ENCODE measurements at places on chromosomes 1 and 21.
A peak's percentile ranks its signal among the peaks of the same experiment; 100 is the strongest.

DNA sequence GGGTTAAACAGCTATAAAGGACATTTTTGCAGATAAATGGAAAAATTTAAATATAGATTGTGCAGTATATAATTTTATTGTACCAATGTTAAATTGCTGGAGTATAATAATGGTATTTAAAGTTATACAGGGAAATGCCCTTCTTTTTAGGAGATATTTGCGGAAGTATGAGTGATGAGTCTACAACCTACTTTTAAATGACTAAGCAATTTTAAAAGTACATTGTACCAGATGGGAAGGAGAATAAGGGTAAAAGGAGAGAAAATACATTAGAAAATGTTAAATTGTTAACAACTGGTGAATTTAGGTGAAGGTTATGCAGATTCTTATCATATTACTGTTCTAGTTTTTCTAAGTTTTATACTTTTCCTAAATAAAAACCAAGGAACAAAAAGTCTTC, 91.8 kb downstream of the ZZZ3 start:
- no peak for DNase-seq

GRCh38 chr21:26070822-26071425, 99.6 kb downstream of the APP start:
- DNase-seq: no peak

DNA sequence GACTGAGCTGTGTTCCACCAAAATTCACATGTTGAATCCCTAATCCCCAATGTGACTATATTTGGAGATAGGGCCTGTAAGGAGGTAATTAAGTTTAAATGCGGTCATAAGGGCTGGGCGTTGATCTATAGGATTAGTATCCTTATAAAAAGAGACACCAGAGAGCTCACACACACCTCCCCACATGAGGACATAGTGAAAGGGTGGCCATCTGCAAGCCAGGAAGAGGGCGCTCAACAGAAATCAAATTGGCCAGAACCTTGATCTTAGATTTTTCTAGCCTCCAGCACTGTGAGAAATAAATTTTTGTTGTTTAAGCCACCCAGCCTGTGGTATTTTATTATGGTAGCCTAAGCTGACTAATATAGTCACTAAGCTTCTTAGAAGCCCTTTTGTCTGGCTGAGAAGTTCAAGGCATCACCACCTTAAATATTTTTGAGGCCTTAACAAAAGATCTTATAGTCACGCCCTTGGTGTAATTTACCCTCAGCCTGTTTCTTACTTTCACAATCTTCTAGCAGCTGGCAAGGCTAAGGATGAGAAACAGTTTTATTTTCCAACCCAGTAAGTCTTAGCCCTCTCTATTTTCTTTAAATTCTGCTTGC, 28.8 kb downstream of the GORAB start:
- no peak for DNase-seq

- peak; percentile 93 for DNase-seq
These were observed 49.4 kb downstream of the TENT5C start for GRCh38 chr1:117655220-117655577.

DNA sequence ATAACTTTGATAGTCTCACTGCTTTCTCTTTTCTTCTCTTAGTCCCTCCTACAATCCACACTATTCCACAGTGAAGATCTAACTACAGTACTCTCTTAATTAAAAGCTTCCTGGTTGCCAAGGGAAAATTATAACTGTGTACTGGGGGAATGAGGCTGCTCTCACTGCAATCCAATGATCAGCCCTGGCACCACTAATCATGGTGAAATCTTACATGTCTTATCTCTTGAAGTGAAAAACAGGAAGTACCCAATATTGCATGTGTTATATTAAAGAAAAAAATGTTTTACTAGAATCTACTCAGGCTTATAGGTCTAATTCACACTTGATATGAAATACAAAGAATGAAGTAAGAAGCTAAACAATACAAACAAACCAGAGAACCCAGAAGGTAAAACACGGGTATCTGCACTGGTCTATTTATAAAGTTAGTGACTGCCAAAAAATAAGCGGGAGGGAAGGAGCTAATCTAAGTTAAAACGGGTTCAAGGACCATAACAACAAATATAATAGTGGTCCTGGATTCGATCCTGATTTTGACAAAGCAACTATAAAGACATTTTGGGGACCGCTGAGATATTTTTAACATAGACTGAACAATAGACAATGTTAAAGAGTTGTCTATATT, 57.5 kb downstream of the RGS2 start:
- DNase-seq: no peak

- no peak for DNase-seq
These were observed 2.5 kb upstream of the TRIM63 start for GRCh38 chr1:26069941-26070295.

- no peak for DNase-seq
These were observed 28.1 kb downstream of the ADARB1 start for GRCh38 chr21:45102391-45102932.

DNA sequence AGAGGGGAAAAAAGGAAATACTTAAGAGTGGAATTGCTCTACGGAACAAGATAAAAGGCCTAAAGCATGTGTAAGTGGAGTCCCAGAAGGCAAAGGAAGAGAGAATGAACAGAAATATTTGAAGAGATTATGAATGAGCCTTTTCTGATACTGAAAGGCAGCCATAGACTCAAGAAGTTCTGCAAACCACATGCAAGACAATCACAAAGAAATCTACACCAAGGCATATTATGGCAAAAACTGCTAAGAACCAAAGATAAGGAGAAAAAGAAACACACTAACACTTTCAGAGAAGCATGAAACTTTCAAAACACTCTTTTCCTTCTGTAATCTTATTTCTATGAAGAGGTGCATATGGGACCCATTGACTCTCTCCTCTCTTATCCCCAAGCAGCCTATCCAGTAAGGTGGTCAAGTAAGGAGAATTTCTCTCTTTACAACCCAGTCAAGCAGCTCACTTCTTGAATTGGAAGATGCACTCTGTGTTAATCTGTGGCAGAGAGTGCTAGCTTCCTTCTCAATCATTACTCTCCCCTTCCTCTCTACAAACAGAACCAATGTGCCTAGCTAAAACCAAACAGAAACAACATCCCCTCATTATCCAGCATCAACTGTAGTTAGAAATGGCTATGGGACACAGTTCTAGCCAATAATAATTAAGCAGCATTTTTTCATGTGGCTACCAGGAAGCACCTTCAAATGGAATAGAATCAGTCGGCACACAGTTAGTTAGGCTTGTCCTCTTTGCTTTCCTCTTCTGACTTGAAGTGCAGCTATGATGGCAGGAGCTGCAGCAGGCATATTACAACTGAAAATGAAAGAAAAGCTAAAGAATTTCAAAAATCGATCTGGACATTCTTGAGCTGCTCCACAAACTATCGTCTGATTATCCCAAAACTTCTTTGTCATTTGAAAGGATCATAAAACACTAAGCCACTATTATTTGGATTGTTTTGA, 25.9 kb downstream of the KRTAP19-8 start:
- DNase-seq: no peak

DNA sequence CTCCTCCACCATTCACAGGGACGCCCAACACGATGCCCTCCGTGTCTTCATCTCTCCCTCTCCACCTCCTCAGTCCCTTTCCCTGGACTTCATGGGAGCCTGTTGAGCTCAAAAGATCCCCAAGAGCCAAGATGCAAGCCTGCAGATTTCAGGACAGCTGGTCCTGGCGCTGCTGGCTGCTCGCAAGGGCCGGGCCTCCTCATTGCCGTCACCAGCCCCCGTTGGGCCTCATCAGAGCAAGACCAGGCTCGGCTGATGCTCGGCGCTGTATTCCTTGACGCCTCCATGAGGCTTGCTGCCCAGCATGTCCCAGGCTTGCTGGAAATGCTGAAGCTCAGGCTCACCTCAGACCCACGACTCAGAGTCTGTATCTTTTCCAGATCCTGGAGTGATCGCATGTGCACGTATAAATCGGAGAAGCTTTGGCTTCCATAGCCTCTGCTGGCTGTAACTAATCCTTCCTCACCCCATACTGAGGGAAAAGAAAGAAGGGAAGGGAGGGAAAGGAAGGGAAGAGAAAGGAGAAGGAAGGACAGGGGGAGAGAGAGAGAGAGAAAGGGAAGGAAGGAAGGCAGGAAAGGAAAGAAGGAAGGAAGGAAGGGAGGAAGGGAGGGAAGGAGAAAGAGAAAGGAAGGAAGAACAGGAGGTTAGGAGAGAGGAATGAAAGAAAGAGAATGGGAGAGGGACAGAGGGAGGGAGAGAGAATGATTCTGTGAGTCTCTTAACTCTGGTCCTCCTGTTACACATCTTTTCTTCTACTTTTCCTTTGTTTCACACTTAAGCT, 94.6 kb downstream of the KCNJ15 start:
- no peak for DNase-seq

- DNase-seq: no peak
These were observed 38.8 kb upstream of the EPHA8 start for GRCh38 chr1:22524481-22524880.

- no peak for DNase-seq
These were observed 7.0 kb downstream of the SH3BP5L start for GRCh38 chr1:248818505-248819374.

DNA sequence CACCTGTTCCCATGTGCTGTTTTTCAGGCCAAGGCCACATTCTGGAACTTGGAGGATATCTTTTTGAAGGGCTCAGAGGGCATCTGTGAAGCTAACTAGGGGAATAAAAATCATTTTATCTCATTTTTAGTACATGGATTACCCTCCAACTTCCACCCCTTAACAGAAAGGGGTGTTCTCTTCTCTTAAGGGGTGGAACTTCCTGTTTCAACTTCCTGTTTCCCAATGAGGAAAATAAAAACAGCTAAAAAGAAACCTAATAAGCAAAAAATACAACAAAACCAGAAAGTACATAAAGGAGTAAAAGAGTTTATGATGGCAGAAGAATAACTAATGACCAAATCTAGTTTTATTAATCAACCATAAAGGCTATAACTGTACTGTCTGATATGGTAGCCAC, 24.8 kb upstream of the SLC22A15 start:
- no peak for DNase-seq

DNA sequence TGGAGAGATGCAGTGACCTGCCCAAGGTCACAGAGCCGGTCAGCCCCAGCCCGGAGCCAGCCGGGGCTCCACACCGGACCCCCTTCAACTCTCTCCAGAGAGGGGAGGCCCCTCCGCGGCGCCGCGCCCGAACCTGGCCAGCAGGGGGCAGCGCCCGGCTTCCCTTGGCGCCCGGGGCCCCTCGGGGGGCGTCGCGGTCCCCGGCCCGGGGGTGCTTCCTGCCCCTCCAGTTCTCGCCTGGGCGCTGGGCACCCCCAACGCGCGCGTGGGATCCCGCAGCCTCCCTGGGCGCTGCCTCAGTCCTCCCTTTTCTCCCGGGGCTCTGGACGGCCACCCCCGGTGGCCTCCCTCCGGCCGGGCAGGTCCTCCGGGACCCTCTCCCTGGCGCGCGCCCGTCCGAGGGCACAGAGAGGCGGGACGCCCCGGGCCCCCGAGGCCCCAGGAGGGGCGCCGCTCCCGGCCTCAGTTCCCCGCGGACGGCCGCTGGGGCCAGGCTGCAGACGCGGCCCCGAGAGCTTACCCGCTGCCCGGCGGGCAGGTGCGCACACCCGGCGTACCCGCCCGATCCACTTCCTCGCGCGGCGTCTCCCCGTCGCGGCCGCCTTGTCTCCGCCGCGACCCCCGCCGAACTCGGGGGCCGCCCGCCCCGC, 406 bp downstream of the HTR1D start:
- no peak for DNase-seq

GRCh38 chr21:44989537-44989886, 49.7 kb downstream of the SLX9 start:
- no peak for DNase-seq

DNA sequence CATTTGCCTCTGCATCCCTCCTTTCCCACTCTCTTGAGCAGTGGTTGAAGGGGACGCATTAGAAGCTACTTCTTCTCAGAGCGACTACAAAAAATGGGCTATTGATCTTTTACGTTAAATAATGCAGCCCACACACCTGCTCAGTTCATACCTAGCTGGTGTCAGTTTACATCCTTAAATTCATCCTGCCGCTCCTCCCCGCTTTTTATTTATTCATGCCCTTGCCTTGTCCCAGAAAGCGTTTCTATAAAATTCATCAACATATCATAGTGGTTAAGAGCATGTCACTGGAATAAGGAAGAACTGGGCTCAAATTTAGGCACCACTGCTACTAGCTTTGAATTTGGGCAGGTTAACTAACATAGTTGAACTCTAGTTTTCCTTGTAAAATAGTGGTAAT, 66.0 kb upstream of the TINAGL1 start:
- DNase-seq: no peak

DNA sequence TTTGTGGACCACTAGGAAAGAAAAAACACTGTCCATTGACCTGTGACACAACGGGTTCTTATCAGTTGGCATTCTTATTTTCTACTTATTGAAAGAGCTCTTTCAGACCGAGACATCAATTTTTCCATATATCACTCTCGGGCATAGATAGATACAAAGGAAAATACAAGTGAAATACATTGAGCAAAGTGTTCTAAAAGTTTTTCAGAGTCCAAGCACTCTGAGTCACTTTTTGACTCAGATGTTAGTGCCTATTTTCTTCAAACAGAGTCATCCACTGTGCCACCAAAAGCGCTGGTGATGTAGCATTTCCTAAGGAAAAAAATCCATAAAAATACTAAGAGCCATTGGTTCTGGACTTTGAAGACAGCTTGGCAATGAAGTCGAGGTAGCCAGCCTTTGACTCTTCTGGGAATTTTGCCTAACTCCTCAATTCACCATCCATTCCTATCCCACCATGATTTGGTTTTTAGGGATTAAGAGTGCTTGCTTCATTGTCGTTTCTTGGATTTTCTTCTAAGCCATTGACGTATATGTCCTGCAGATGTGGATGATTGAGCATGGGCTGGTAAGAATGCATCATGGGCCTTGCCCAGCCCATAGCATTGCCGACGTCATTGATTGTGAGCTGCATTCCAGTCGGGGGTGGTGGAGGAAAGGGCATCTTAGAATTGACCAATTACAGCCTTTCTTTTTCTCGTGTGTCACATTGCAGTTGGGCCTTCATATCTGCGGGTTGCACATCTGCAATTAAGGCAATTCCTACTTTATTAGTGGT, 10.6 kb downstream of the GALNT2 start:
- no peak for DNase-seq

All from hematopoietic multipotent progenitor cell treated with erythropoietin and hydrocortisone succinate and interleukin-3 and kit ligand, for 17 days (in vitro differentiated cells).